Activated T-cell treated with anti-CD3 and anti-CD28 coated beads, Interleukin-2, amount 50 U/mL, for 4 hours (primary cell): ENCODE measurements at places on chromosomes 5 and 9. TPM values are rescaled to one million over a fixed set of nuclear protein-coding genes. Genes with fewer than 3 reads are reported as not detected.
A peak's percentile ranks its signal among the peaks of the same experiment; 100 is the strongest.

Gene IFNB1
- not detected for total RNA-seq

Gene ELP1
- 33.2 TPM for total RNA-seq

Gene NEURL1B
- total RNA-seq: 0.03 TPM

DNA sequence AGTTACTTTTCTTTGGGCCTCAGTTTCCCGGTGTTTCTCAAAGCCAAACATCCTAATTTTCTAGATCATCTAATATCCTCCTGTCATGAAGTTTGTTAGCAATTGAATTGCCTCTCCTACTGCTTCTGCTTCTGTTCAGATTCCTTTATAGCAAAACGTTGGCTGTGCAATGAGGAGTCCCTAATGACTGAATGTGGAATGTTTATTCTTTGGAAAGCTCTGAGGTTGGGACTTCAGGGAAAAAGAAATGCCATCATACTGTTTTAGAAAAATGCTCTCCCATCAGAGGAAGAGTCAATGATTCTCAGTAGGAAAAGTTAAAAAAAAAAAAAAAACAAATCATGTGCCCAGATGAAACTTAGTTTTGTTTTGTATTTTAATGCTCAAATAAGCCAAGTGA, 268.7 kb upstream of the PAPPA start:
- no peak for DNase-seq

GRCh38 chr5:40838086-40838485, 3.1 kb upstream of the RPL37 start:
- DNase-seq: no peak

DNA sequence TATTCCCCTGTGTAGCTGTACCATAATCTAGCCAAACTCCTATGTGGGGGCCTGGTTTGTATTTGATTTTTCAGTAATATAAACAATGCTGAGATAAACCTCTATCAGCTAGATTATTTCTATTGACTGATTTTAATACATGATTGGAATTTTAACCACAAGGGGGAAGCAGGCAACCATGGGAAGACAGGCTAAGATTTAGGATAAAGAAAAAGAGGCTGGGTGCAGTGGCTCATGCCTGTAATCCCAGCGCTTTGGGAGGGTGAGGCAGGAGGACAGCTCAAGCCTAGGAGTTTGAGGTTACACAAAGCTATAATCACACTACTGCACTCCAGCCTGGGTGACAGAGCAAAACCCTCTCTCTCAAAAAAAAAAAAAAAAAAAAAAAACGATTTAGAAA, 18.1 kb upstream of the GPX3 start:
- DNase-seq: no peak

DNA sequence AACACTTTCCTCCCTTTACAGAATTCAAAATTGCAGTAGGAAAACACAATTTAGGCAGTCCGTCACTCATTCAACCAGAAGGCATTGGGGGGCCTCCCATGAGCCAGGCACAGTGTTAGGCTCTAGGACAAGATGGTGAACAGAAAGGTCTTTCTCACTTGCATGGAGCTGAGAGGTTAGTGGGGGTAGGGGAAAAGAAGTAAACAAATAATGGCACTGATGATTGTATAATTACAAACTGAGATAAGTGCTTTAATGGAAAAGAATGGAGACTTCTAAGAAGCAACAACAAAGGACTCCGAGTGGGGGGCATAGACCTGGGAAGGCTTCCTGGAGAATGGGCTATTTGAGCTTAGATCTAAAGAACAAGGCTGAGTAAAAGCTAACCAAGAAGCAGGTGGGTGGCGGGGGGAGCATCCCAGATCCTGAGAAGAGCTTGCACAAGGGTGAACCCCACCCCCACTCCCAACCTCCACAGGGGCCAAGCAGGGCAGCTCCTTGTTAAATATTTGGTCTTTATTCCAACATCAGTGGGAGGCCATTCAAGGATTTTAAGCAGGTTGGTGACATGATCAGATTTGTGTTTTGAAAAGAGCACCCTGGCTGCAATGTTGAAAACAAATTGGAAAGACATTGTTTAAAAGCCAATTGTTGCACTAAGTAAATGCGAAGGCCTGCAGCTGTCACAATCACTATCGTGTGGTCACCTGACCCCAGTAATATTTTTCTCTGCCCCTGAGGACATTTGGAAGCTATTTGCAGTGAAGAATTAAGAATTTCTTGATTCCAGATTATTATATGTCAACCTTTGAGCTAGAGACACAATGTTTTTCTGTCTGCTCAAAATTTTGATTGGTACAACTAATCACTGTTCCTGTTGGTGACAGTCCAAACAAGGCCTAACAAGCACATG, 73.9 kb upstream of the EFNA5 start:
- DNase-seq: no peak

DNA sequence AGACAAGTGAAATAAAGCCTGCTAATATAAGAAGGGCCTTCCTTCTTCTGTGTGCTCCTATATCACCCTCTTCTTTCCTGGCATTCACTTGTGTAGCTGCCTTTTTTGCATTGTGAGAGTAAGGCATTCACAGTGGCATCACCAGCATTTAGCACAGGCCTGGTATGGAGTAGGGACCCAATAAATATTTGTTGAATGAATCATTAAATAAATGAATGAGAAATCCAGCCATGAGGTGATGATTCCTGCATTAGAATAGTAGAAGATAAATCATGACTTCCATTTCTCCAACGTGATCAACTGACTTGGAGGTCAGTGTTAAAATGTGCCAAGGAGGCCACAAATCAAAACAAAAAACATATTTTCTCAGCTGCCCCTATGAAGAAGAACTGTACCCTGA, 3.9 kb downstream of the PLPPR1 start:
- no peak for DNase-seq

GRCh38 chr5:148998174-148998797, 64.6 kb downstream of the SH3TC2 start:
- no peak for DNase-seq

- DNase-seq: peak; percentile 45
Observed at GRCh38 chr9:120877276-120878034, 467 bp upstream of the PHF19 start.
